Stimulated activated CD8-positive, alpha-beta memory T cell treated with anti-CD3 and anti-CD28 coated beads, Interleukin-4, amount 100 ng/mL, for 1 hour (primary cell): ENCODE measurements at places on chromosomes 4 and X.

DNA sequence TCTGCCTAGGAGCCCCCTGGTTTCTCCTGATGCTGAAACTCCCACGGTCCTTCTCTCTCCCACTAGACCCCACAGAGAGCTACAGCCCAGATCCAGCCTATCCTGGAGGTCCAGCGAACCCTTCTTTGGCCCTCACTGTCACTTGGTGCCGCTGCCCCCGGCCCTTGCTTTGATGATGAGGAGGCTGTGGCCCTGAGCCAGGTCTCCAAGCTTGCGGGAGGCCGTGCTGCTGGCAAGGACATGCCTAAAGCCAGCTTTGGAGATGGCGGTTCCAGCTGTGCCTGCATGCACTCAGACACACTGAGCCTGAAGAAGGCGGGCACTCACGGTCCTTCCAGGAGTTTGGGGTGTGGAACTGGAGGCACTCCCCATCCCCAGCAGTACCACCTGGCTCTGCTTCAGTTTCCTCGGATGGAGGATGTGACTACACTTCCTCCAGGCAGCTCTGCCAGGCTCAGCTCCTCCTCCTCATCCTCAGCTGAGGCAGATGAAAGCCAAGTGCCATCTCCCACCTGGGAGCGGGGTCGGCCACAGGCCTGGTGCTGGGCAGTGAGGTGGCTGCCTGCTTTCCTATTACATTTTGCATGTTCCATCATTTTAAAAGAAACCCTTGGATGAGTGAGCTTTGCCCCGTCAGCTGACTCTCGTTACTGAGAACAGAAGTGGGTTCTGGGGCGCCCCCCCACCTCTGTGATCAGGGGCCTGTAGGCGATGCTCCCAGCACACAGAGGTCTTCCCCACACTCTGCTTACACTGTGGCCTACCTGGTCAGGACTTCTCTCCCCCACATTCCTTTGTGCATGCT, 9.0 kb downstream of the TNIP2 start:
- DNase-seq = no peak

GRCh38 chr4:140668111-140668510, 88.1 kb downstream of the TBC1D9 start:
- DNase-seq = no peak

- no peak for DNase-seq
Measured at GRCh38 chr4:14225688-14226207, 598.2 kb upstream of the BOD1L1 start.

GRCh38 chrX:136865270-136866158, 15.0 kb downstream of the RBMX start:
- DNase-seq = no peak

DNA sequence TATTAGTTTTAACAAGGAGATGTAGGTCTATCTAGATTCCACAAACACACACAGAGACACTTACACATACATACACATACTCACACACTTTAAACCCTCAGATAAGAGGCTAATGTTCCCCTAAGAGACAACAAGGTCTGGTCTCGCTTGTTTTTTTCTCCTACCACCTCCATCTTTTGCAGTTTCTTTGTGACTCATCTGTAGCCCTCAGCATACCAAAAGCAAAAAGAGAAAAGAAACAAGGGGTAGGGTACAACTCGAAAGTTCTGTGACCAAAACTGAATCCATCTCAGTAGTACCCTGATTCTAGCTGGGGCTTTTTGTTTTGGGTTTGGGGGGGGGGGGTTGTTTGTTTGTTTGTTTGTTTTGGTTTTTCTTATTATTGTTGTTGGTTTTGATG, 12.2 kb upstream of the EXOSC9 start:
- no peak for DNase-seq

GRCh38 chrX:68693481-68694434, 46.3 kb downstream of the STARD8 start:
- DNase-seq = no peak

- no peak for DNase-seq
Measured at GRCh38 chr4:108649863-108650211, 562 bp upstream of the OSTC start.

DNA sequence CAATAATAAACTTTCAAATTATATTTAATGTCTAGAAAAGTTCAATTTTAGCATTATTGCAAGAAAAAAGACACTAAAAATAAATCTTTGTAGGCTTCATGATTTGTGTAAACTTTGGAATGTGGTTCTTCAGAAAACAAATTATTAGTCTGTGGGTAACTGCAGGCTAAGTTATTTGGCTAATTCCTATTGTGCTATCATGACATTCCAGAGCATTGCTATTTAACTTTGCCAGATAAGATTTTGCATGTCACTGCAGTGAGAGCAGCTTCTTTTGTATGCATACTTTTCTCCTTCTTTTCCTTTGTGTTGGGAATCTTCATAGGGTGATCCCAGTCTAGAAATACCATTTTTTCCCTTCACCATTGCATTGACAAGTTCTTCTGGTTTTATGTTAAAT, 130.0 kb downstream of the AWAT2 start:
- no peak for DNase-seq

DNA sequence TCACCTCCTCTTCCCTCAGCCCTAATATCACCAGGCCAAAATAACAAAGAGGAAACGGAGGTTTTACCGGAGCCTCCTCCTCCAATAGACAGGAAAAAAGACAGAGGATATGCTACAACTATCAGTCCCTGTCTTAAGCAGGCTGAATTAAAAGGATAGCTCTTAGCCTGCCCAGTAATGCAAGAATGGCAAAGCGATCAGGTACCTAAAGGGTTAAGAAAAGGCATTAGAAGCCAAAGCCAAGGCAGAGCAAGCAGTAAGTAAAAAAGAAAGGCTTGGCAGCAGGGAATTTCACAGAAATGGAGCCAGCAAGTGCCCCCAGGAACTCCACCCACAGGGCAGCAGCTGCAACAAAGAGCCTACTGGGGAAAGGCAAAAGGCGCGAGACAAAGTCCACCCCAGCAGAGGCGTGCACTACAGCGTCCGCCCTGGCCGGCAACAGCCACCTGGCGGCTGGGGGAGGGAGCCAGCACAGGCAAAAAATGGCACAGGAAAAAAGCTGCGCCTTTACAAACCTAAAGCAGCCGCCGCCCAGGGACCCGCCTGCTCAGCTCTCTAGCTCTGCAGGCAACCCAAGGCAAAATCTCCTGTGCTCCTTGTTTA, 220.6 kb upstream of the ZC4H2 start:
- no peak for DNase-seq

DNA sequence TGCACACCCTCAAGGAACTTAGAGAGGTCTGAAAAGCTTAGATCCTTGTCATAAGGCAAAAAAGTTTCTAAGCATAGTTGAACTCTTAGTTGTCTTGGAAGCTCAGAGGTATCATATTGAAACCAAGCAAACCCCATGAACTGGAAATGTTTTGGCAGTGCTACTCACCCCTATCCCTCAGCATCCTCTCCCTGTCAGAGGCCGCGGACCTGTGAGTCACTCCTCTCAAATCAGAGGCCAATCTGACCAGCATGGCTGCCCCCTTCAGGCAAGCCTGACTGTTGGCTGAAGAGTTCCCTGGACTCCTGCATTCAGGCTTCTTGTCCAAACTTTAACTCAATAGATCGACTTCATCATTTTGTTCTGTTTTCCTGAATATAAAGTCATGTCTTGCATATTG, 69.4 kb downstream of the KCNIP4 start:
- DNase-seq = no peak

- no peak for DNase-seq
Measured at GRCh38 chr4:168634276-168634802, 137.5 kb downstream of the PALLD start.

GRCh38 chr4:8355864-8356565, 84.5 kb downstream of the ACOX3 start:
- DNase-seq = no peak

DNA sequence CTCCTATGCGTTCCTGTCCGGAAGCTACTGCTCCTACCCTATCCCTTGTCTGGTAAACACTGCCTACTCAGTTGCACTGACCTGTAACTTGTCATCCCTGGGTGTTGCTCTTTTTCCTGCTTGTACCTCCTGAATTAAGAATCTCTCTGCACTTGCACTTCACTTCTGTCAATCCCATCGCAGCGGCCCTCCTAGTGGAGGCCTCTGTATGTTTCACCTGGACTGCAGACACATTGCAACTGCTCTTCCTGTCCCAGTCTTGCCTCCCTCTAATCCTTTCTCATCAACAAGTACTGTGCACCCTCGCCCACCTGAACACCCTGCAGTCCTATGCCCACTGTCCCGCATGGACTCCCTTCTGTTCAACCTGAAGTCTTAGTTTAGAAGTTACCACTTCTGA, 8.0 kb downstream of the GK start:
- no peak for DNase-seq

GRCh38 chrX:112223391-112223790, 140.8 kb upstream of the TRPC5 start:
- no peak for DNase-seq
